ENCODE measurements at places on chromosomes 3 and 15. TPM values are rescaled to one million over a fixed set of nuclear protein-coding genes. Genes with fewer than 3 reads are reported as not detected.

The GMNC gene
- total RNA-seq, result not detected

The CCR5 gene
- total RNA-seq, result 0.25 TPM

The IGF2BP2 gene
- total RNA-seq, result 0.55 TPM

DNA sequence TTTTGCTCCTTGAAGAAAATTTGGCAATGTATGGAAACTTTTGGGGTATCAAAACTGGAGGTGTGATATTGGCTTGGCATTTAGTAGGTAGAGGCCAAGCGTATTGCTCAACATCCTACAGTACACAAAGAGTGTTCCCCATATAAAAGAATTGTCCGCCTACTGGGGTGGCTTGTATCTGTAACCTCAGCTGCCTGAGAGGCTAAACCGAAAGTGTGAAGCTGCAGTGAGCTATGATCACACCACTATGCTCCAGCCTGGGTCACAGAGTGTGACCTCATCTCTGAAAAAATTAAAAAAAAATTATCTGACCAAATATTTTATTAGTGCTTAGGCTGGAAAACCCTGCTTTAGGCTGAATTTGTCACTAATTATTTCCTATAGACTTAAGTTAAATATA lies 483.9 kb downstream of the PYDC2 start:
- no peak for DNase-seq

DNA sequence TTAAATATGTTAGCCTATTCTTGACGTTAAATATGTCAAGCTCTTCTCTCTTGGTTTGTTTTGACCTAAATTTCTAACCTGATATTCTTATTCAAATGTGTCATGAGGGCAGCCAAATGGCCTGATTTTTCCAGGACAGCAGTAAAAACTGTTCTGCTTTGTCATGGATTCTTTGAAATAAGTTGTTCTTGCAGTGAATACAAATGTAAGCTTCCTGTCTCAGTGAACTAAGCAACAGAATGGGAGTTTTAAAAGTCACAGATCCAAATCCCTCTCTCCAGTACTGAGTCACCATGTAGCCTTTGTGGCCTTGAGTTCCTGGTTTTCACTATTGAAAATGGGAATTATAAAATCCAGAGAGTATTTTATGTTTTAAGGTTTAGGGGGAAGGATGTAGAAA lies 301.8 kb downstream of the NLGN1 start:
- no peak for DNase-seq

The ZNF774 gene
- 2.0 TPM for total RNA-seq

The CFAP91 gene
- total RNA-seq, result 0.67 TPM

- DNase-seq, result no peak
These were observed 175.5 kb upstream of the SLCO3A1 start for GRCh38 chr15:91678003-91678402.

- no peak for DNase-seq
These were observed 22.9 kb upstream of the SMAD6 start for GRCh38 chr15:66679061-66679656.

DNA sequence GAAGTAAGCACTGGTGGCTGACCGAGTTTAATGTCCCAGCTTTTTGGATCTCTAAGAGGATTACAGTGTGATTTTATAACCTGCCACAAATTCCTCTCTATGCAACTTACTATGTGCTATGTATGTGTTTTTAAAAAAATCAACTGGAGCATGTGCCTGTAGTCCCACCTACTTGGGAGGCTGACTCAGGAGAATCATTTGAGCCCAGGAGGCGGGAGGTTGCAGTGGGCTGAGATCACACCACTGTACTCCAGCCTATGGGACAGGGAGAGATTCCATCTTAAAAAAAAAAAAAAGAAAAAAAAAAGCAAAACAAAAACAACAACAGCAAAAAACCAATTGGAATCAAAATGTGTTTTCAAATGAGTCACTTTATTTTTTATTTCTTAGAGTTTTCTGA lies 29.6 kb downstream of the DUT start:
- DNase-seq, result peak; percentile 7

DNA sequence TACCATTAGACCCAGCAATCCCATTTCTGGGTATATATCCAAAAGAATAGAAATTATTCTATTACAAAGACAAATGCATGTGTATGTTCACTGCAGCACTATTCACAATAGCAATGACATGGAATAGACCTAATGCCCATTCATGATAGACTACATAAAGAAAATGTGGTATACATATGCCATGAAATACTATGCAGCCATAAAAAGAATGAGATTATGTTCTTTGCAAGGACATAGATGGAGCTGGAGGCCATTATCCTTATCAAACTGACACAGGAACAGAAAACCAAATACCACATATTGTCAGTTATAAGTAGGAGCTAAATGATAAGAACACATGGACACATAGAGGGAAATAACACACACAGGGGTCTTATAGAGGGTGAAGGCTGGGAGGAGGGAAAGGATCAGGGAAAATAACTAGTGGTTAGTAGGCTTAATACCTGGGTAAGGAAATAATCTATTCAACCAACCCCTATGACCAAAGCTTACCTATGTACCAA lies 366.8 kb downstream of the EDEM1 start:
- DNase-seq, result no peak

DNA sequence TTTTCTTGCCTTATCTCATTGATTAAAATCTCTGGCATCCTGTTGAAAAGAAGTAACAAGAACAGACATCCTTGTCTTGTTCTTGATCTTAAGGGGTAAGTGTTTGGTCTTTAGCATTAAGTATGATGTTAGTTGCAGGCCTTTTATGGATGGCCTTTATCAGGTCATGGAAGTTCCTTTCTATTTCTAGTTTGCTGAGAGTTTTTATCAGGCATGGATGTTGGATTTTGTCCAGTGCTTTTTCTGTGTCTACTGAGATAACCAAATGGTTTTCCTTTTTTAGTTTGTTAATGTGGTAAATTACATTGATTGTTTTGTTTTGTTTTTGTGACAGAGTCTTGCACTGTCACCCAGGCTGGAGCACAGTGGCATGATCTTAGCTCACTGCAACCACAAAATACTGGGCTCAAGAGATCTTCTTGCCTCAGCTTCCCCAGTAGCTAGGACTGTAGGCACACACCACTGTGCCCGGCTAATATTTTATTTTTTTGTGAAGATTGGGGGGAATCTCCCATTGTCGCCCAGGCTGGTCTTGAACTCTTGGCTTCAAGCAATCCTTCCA lies 26.3 kb downstream of the MRAS start:
- DNase-seq, result no peak

The STT3B gene
- 104 TPM for total RNA-seq

The FEZF2 gene
- total RNA-seq, result not detected

DNA sequence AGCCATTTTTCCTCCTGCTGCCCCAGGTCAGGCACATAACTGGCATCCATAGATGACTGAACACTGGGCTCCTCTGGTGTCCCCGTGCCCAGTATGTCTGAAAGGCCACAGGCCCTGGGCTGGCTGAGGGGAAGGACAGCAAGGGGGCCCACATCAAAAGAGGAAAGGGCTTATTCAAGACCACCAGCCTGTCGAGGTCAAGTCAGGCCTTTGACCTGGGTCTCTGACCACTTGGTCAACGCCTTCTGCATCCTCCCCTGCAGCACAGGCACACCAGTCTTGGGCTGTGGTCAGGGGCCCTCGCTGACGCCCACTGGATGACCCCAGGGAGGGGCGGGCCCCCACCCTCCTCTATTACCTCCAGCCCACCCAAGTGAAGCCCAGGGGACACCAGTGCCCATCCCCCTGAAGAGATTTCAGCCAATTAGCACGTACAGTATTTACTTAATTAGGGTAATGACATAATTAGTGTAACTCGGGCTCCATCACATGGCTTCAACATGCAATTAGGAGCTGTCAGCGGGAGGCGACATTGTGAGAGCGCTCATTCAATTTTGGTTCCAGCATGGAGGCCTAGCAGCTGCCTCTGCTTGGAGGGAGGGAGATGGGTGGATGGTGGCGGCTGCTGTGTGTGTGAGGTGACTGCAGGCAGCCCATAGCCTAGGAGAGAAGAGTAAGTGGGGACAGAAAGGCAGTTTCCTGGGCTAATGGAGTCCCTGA lies 13.5 kb upstream of the DNAH1 start:
- DNase-seq, result no peak

The ALPK3 gene
- 0.05 TPM for total RNA-seq

The CELF6 gene
- 0.40 TPM for total RNA-seq

DNA sequence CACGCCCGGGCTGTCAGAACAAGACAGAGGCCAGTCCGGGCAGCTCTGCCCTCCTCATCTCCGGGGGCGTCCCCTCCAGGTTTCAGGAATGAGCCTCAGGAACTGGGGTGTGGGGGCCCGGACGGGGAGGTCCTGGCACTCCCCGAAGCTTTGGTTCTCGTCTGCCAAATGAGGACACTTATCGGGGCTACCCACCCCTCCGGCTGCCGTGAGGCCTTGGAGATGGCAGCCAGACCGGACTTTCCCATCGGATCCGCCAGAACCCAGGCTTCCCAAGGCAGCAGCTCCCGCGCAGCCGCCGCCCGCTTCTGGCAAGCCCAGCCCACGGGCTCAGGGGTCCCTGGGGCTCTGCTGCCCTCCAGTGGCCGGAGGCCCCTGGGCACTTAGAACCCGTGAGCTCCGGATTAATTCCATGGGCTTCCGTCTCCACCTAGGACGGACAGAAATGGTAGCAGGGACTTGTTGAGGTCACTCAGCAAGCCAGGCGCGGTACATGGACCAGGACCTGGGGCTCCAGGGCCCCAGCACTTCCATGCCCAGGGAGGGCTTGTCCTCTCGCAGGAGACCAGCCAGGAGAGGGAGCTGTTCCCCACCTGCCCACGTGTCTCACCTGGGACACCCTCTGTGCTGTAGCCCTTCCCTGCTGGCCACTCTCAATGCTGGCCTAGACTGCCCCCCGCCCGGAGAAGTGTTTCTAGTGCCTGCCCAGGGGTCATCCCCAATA lies 89.4 kb downstream of the LINGO1 start:
- peak; percentile 89 for DNase-seq

- DNase-seq, result peak; percentile 36
These were observed 63.0 kb downstream of the VPS8 start for GRCh38 chr3:184874709-184875644.

DNA sequence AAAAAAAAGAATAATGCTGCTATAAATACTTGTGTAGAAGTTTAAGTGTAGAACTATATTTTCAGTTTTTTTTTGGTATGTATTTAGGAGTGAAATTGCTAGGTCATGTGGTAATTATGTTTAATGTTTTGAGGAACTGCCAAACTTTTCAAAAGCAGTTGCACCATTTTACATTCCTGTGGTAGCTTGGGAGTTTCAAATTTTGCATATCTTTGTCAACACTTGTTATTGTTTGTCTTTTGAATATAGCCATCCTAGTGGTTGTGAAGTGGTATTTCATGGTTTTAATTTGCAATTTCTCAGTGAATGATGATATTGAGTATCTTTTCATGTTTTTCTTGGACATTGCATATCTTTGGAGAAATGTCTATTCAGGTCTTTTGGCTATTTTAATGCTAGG lies 30.4 kb downstream of the SKIL start:
- DNase-seq, result no peak

The GOLGA8T gene
- total RNA-seq, result not detected

The DLL4 gene
- total RNA-seq, result 0.30 TPM

- DNase-seq, result no peak
These were observed 5.5 kb upstream of the NTRK3 start for GRCh38 chr15:88262064-88262463.

- no peak for DNase-seq
These were observed 148.7 kb downstream of the MYLK start for GRCh38 chr3:123735456-123735855.

The FHIT gene
- total RNA-seq, result 10.2 TPM

- no peak for DNase-seq
These were observed 323.3 kb upstream of the TLE3 start for GRCh38 chr15:70420948-70421482.

The NME9 gene
- total RNA-seq, result 0.46 TPM

DNA sequence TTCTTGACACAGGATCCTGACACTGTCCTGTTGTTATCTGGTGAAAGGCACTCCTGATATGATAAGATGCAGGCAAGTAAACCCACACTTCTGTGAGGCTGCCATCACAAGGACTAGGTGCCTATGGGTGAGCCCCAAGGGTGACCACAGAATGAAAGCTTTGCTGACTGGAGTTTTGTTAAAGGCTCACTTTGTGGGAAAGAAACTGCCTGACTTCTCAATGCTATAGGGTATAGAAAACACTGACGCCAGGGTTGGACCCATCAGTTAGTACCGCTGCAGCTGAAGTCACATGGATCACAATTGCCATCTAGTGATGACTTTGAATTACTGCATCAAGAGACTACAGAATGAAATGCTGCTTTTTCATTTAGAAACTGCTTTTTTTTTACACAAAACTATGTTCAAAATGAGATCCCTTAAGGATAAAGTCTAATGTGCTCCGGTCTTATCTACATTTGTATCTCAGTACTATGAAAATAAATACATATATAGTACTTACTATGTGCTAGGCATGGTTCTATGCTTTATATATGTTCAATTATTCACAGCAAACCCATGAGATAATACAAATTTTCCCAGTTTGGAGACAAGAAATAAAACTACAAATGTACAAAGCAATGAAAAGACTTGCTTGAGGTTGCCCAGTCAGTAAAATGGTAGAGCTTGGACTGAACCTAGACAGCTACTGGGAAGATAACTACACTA lies 64.2 kb upstream of the CMSS1 start:
- DNase-seq, result peak; percentile 40

DNA sequence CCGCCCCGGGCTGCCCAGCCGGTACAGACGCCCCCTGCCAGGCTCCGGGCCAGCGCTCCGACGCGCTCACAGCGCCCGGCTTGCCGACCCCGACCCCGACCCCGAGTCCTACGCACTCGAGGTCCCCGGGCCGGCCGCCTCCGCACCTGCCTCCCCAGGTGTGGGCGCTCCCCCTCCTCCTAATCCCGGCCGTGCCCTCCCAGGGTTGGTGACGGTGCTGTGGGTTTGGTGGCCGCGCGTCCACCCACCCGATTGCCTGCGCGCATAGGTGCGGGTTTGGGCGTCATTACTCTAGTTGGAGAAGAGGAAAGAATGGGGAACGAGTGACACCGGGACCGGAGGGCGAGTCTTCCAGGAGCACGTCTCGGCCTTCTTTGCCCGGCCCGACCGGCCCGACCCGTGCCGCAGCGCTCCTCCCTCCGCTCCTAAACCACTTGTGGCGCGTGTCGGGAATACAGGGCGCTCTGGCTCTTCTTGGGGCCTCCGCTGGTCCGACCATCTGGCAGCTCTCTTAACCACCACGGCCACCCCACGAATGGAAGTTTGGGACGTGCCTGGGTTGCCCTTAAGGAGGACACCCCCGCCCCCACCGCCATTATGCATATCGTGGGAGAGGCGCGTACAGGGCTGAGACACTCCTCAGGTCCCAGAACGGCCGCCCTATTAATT lies 810 bp upstream of the THRB start:
- DNase-seq, result no peak

The GP9 gene
- total RNA-seq, result not detected

DNA sequence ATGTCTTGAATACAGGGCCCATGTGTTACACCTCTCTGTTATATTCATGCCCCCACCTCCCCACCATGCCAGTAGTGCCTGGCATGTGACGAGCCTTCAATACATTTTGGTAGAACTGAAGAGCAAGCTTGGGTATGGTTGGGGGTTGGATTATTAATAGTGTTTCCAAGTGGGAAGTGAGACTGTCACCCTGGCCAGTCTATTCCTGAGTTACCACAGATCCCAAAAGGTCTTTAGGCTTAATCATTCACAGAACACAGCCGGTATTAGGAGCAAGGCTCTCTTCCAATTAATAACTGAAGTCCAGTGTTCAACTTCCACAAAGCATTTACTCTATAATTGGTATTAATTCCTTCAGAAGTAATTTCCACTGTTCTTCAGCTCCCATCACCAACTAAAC lies 231.9 kb upstream of the LRTM1 start:
- no peak for DNase-seq

The ZBTB47 gene
- total RNA-seq, result 0.60 TPM

- peak; percentile 58 for DNase-seq
These were observed 47.0 kb downstream of the OXNAD1 start for GRCh38 chr3:16311960-16312451.

GRCh38 chr15:92914103-92914499 lies 14.0 kb downstream of the CHD2 start:
- DNase-seq, result no peak

The PSTPIP1 gene
- 125 TPM for total RNA-seq
